ENCODE measurements at places on chromosomes 4 and X.

DNA sequence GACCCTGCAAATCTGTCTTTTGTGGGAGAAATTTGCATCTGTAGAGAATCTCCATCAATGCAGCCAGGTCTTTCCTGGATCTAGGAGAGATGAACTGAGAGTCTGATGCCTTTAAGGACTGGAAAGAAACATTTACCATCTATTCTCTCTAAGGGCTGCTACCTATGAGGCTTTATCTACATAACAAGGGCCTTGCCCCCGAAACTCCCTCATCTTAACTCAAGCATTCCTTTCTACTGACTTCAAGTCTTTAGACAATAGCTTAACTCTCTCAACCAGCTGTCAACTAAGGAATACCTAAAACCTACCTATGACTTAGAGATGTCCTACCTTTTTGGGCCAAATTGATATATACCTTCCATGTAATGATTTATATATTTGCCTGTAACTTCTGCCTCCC is 32.1 kb downstream of the MAGEB17 start:
- no peak for DNase-seq

GRCh38 chr4:4673070-4673469 is 131.2 kb upstream of the STX18 start:
- peak; percentile 24 for DNase-seq

DNA sequence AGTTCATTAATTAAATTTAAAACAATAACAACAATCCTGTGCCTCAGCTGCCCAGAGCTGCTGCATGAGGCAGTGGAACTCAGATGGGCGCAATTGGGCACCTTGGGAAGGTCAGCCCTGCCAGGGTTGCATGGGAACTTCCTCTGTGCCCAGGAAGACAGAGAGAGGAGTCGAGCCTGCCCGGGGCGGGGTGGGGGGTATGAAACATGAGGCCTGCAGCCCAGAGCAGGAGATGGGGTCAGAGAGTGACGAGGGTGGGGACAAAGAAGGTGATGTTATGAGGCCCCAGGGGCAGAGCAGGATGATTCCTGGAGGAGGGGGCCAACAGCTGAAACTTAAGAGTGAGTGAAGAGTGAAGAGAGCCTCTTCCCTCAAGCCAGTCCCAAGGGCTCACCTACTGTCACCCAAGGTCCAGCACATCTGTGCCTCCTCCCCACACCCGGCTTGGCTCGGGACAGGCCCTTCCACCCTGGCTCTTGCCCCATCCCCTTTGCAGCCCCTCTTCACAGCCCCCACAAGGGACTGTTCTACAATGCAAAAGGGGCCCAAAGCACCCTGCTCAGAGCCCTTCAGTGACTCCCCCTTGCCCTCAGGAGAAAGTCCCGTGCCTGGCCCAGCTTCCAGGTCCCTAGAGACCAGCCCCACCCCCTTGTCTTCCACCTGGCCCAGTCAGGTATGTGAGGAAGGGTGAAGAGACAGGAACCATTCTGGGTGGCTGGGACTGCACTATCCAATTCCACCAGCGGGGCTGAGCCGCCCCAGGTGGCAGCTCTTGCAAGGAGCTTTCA is 31.4 kb downstream of the HMX1 start:
- no peak for DNase-seq

- peak; percentile 67 for DNase-seq
Measured at GRCh38 chr4:183107891-183108459, 8.9 kb downstream of the WWC2 start.

DNA sequence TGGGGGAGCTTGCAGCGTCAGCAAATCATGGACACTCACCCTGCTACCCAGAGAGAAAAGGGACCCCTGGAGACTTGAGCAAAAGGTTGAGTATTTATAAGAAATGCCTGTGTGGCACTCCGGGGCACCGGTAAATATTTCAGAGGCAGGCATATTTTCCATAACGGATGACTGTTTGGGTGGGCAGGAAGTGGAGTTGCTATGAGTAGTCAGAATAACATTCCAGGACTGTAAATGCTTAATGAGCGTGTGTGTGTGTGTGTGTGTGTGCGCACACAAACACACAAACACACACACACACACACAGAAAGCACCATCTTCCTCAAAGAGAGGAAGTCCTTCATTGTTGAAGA is 74.6 kb downstream of the MXRA5 start:
- DNase-seq: peak; percentile 72

DNA sequence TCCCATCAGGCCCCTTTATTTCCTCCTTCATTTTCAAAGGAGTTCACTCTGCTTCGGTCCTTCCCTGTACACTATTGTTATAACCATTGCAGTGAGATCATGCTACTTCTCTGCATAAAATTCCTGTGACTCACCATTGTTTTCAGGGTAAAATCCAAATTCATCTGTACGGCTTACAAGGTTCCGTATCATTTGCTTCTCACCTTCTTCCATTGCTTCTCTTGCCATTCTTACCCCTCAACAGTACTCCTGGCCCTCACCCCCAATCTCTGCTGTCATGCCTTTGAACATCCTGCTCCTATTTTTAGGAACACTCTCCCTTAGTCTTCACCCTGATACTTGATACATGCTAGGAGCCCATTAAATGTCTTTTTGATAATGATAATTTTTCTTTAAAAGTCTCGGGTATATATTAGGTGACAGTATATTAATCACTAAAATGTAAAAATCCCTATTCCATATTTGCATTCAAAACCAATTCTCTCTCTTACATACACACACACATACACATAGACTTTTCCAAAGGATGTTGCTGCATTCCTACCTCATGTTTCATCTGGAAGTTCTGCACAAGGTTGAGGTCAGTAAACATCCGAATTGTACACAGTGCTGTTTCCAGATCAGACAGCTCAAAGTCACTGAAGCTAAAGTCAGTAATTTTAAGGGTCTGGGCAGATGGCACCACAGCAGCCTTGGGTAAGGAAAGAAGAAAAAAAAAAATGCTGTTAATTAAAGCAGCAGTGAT is 103.4 kb downstream of the PDE5A start:
- peak; percentile 69 for DNase-seq

GRCh38 chrX:129655547-129656249 is 942 bp upstream of the APLN start:
- DNase-seq: peak; percentile 40

DNA sequence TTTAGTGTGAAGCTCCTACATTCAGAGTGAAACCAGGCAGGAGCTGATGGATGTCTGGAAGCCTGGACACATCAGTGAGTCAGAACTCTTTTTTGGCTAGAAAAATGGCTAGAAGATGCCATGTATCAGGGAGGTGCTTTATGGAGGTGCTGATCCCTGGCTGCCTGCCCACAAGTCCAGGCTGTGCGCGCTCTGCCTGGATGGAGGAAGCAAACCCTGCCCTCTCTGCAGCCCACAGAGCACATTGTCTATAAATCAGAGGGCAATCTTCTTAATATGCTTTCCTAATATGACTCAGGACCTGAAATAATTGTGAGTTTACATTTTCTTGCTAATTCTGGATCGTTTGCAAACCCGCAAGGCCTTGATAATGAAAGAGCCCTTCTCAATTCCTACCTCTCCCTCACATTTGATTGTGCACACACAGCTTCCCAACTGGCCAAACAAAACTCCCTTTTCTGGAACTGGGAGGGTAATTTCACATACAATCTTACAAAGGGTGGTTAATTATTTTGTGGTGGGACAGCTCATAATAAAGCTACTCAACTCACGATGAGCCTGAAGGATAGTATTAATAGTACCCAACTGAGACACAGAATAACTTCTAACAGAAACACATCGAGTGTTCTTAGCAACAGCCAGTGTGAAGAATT is 11.7 kb downstream of the MFAP3L start:
- DNase-seq: no peak

- no peak for DNase-seq
Measured at GRCh38 chr4:6307891-6308290, 38.2 kb downstream of the WFS1 start.

- DNase-seq: peak; percentile 4
Measured at GRCh38 chr4:4735870-4736269, 123.6 kb upstream of the MSX1 start.

GRCh38 chr4:2353222-2354107 is 65.0 kb downstream of the ZFYVE28 start:
- DNase-seq: no peak

- DNase-seq: peak; percentile 11
Measured at GRCh38 chr4:141427726-141428296, 207.1 kb downstream of the ZNF330 start.

GRCh38 chr4:40394236-40394635 is 59.1 kb downstream of the CHRNA9 start:
- DNase-seq: no peak

- DNase-seq: no peak
Measured at GRCh38 chr4:124203613-124204238, 508.8 kb downstream of the ANKRD50 start.

GRCh38 chr4:53366301-53366716 is 448 bp upstream of the SCFD2 start:
- no peak for DNase-seq

DNA sequence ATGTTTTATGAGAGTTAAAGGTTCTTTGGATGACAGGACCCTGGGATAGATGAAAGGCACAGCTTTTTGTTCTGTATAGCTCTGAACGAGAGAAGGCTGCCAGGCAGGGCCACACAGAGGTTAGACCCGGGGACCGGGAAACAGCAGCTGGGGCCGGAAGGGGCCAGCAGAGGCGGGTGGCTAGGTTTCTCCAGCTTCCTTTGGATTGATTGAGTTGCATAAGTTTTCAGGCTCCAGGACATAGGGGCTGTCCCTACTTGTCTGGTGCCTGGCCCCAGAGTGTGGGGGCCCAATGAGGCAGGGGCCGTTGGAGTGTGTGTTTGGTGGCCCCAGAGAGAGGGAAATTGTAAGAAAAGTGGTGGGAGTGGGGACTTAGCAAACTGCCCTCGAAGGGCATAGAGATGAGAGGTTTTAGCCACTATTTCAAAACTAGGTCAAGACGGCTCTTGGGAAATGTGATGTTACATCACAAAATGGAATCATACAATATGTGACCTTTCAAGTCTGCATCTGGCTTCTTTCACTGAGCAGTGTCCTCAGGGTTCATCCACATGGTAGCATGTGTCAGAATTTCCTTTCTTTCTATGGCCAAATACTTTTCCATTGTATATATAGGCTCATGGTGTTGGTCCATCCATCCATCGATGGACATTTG is 3.7 kb downstream of the ZFP92 start:
- DNase-seq: no peak

GRCh38 chr4:112947616-112948015 is 101.8 kb upstream of the ANK2 start:
- DNase-seq: no peak

GRCh38 chr4:26069218-26069617 is 155.2 kb downstream of the SMIM20 start:
- DNase-seq: peak; percentile 20

GRCh38 chrX:17737986-17738713 is 857 bp downstream of the SCML1 start:
- peak; percentile 42 for DNase-seq

- peak; percentile 19 for DNase-seq
Measured at GRCh38 chr4:41832961-41833360, 84.4 kb upstream of the PHOX2B start.

DNA sequence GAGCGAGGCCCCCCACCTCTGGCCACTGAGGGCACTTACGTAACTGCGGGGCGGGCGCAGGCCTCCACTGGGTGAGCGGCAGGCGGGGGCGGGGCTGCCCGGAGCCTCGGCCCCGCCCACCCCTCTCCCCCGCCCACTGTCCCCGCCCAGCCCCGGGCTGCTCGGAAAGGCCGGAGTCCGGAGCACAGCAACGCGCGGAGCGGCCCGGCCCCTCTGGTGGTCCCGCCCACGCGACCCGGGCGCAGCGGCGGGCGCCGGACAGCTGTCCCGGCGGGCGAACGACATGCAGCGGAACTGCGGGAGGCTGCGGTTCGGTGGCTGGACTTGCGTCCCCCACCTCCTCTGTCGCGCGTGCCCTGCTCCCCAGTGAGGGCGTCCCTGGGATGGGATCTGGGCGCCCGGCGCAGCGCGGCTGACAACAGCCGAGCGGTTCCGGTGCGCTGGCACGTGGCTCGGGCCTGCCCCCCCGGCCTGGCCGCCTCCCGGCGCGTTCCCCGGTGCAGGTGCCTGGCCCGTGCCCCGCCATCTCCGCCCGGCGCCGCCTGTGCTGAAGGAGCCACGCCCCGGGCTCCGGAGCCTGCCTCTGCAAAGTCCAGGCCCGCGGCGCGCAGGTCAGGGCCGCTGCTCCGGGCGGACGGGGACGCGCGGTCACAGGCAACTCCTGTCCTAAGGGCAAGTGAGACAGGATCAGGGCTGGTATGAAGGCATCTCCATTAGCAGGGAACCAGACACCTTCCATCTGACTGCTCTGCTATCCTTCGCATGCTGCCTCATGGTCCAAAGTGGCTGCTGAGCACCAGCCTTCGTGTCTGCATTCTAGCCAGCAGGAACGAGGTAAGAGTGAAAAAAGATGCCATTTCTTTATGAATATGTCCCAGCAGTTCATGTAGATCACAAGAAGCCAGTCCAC is 21.8 kb upstream of the JAKMIP1 start:
- DNase-seq: peak; percentile 5

GRCh38 chrX:43860646-43861370 is 21.4 kb downstream of the MAOB start:
- peak; percentile 38 for DNase-seq

- DNase-seq: no peak
Measured at GRCh38 chr4:78309352-78309751, 242.2 kb upstream of the ANXA3 start.

DNA sequence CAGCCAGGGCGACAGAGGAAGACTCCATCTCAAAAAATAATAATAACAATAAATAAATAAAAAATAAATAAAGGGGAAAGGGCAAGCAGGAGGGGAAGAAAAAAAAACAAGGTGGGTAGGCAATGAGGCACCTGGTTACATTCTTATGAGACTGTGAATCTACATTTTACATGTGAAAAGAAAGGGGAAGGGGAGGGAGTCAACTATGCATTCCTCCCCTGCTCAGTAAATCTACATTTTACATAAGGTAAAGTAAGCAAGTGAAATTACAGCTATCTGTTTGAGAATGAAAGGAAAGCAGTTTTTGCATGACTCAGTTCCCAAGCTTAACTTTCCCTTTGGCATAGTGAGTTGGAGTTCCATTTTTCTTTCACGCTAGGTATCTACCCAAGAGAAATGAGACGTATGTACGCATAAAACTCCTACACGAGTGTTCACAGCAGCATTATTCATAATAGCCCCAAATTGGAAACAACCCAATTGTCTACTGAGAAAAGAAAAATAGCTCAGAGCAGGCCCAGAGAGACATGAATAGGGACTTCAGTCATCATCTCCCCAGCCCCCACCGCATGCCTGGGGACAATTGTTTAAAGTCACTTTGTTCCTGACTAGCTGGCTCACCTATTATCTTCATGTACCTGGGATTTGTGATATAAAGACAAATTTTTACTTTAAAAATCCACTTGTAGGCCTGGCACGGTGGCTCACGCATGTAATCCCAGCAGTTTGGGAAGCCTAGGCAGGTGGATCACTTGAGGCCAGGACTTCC is 52.4 kb downstream of the DDX3X start:
- peak; percentile 31 for DNase-seq

GRCh38 chr4:77493120-77493752 is 112.4 kb upstream of the CXCL13 start:
- no peak for DNase-seq

GRCh38 chr4:8682725-8683124 is 90.2 kb downstream of the CPZ start:
- DNase-seq: no peak

Data from epithelial cell of esophagus (primary cell).